Vagina (tissue), 2 donors: ENCODE measurements at places on chromosomes 12 and 14.
A peak's percentile ranks its signal among the peaks of the same experiment; 100 is the strongest.

DNA sequence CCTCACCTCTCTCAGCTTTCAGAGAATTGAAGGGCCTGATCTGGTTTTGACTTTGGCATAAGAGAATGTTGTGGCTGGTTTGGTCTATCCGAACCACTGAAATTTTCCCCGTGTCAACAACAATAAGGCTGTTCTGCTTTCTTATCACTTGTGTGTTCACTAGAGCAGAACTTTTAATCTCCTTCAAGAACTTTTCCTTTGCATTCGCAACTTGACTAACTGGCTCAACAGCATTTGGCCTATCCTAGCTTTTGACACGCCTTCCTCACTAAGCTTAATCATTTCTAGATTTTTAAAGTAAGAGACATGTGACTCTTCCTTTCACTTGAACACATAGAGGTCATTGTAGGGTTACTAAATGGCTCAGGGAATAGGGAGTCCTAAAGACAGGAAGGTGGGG, 25.9 kb upstream of the EDDM3A start:
- DNase-seq, result no peak

GRCh38 chr12:99752740-99753139, 105.2 kb downstream of the GARIN6 start:
- DNase-seq, result no peak

DNA sequence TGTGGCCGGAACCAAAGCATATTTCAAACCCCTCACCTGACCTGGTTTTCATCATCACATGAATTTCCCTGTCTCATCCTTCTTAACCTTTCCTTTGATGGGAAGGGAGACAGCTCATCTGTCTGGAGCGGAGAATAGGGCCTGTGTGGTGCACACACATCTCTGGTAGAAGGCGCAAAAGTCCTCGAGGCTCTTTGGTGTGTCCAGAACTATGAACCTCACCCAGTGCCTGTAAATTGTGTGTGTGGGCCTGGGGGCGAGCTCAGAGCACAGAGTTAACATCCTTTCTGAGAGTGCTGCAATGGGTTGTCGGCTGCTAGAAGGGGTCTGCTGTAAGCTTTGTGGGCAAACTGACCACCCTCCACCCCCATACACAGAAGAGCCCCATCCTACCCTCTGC, 749 bp downstream of the GALNT6 start:
- no peak for DNase-seq

GRCh38 chr14:75969891-75970290, 11.9 kb downstream of the TGFB3 start:
- DNase-seq, result no peak

GRCh38 chr12:48631071-48631470, 51.0 kb downstream of the KANSL2 start:
- DNase-seq, result no peak

- DNase-seq, result no peak
These were observed 156.0 kb downstream of the LRIG3 start for GRCh38 chr12:58764100-58764953.

GRCh38 chr12:101599771-101600484, 5.2 kb downstream of the MYBPC1 start:
- DNase-seq, result no peak

- no peak for DNase-seq
These were observed 2.0 kb upstream of the RNASE8 start for GRCh38 chr14:21055432-21056117.

- DNase-seq, result no peak
These were observed 369.6 kb downstream of the ATP23 start for GRCh38 chr12:58310809-58311622.

DNA sequence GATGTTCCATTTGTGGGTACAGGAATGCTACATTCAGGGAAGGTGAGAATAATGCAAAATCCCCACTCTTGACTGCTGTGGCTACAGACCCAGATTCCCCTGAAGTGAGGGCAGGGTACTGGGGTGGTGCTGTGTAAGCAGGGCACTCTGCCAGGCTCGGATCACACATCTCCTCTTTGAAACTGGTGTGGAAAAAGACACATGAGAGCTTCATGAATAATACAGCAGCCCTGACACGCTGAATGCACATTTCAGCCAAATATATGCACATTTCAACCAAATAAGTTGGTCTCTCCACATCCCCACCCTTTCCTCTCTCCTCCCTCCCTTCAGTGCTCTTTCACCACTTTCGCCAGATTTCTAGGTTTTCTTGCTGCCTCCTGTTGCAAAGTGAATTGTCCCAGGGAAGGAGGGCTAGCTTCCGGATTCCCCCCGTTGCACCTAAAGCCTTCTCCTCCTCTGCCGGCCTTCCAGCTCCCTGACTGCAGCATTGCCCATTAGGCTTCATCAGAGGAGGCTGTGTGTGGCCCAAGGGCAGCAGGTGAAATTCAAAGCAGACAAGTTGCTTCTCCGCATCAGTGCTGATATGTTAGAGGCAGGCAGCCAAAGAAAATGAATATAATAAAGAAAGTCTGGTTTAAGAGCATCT, 118.2 kb upstream of the TMCC3 start:
- no peak for DNase-seq

DNA sequence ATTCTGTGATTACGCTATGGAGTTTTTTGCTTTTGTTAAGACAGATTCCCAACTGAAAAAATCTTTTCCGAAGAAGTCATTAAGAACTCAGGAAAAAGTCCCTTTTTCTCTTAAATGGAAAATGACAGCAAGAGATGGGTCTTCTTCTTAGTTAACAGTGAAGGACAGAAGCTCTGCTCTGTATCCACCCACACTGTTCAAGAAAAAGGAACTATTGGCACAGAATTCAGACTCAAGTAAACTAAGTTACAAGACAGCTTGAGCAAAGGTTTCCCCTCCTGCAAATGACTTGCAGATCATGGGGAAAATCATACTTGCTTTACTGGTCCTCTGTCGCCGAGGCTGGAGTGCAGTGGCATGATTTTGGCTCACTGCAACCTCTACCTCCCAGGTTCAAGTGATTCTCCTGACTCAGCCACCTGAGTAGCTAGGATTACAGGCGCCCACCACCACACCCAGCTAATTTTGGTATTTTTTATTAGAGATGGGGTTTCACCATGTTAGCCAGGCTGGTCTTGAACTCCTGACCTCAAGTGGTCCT, 137.1 kb upstream of the AEBP2 start:
- DNase-seq, result no peak

DNA sequence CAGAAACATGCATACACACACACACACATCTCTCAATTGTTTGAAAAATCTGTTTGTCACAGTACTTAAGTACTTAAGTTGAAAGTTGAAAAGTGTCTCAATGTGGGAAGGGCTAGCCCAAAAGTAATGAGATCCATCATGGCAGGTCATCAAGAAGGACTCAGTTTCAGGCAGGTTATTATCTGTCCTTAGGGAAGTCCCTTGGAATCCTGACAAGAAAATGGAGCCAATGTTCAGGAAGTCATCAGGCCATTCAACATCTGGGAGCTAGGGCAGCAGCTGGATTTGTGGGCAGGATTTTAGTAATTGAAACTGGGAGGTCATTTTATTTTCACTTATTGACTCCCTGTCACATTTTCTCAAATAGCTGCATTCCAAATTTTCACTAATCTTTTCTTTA, 56.0 kb downstream of the MSRB3 start:
- DNase-seq, result no peak

GRCh38 chr12:37666069-37666781, 650.3 kb upstream of the ALG10B start:
- DNase-seq, result peak; percentile 91

- DNase-seq, result no peak
These were observed 84.6 kb downstream of the ITPR2 start for GRCh38 chr12:26748412-26748740.

DNA sequence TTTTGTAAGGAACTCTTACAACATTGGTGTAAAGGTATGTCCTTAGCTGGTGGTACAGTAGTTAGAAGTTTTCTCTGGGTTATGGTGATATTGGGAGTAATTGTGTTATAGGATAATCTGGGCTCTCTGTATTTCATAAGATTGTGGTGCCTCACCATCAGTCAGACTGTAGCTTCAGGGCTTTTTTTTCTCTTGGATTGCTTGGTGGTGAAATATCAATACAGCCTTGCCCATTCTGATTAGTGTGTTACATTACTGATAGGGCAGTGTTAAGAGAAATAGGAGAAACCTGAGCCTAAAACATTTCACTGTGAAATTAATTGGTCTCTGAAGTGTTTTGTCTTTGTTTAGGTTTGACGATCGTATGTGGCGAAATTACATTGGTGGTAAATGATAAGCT, 71.0 kb downstream of the RCOR1 start:
- DNase-seq, result no peak

- no peak for DNase-seq
These were observed 296.1 kb downstream of the RERGL start for GRCh38 chr12:17793854-17794253.

DNA sequence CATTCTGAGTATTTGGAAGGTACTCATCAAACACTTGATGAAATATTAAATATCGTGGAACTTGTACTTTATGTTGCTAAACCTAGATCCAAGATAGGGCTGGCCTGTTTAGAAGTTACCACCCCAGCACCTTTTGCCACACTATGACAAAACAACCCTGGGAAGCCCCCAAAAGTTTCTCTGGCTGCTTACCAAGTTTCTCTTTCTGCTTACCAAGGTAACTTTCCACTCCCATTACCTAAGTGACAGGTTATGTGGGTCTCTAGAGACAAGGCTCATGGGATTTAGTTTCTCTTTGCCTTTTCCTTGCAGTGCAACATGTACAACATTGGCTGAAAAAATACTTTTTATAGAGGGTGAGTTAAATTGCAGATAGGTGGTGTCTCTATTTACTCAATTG, 28.9 kb upstream of the PPM1A start:
- no peak for DNase-seq

- no peak for DNase-seq
These were observed 105.1 kb downstream of the NDUFA12 start for GRCh38 chr12:94898388-94898787.

GRCh38 chr12:1993871-1994371, 10.3 kb downstream of the DCP1B start:
- DNase-seq, result no peak

DNA sequence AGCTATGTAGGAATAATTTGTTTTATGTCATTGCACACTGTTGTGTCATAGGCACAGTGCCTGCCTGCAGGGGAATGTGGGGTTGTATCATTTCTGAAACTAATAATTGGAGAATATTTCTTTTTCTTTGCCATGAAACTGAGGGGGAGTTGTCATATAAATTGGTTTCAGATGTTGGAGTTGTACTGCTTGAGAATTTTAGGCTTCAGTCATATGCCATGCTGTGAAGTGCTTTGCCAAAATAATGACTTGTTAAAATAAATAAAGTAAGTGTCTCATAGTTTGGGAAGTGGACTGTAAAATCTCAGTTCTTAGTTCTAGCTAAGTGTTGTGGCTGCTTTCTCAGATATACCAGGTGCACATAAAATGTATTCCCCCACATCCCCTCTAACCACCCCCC, 116.8 kb downstream of the DAAM1 start:
- DNase-seq, result no peak

- DNase-seq, result no peak
These were observed 309.4 kb downstream of the MDGA2 start for GRCh38 chr14:47366006-47366405.

- no peak for DNase-seq
These were observed 417.8 kb upstream of the FOXG1 start for GRCh38 chr14:28348797-28349196.

DNA sequence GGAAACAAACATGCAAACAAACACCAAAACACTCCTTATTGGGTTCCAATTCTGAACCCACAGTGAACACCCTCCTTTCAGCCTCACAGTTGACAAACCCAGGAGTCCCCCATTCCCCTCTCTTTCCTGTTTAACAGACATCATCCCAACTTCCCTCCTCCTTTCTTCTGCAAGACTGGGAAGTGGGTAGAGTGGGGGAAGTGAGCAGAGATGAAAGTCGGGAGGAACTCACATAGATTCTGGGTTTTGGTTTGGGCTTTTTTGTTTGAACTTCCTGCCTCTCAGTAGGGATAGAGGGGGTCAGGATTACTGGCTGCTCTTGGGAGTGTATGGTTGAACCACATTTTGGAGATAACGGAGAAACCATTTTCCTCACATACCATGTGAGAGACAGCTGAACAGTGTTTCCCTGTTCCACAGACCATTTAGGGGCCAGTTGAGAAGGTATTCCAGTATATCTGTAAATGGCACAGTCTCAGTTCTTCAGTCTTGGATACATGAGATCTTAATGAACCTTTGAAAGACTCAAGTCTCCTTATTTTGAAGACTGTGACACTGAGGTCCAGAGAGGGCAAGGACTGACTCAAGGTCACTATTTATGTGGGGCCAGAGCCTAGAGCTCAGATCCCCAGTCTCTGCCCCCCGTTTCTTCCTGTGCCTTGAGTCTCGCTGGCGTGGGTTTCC, 3.9 kb upstream of the GPR84 start:
- DNase-seq, result no peak

DNA sequence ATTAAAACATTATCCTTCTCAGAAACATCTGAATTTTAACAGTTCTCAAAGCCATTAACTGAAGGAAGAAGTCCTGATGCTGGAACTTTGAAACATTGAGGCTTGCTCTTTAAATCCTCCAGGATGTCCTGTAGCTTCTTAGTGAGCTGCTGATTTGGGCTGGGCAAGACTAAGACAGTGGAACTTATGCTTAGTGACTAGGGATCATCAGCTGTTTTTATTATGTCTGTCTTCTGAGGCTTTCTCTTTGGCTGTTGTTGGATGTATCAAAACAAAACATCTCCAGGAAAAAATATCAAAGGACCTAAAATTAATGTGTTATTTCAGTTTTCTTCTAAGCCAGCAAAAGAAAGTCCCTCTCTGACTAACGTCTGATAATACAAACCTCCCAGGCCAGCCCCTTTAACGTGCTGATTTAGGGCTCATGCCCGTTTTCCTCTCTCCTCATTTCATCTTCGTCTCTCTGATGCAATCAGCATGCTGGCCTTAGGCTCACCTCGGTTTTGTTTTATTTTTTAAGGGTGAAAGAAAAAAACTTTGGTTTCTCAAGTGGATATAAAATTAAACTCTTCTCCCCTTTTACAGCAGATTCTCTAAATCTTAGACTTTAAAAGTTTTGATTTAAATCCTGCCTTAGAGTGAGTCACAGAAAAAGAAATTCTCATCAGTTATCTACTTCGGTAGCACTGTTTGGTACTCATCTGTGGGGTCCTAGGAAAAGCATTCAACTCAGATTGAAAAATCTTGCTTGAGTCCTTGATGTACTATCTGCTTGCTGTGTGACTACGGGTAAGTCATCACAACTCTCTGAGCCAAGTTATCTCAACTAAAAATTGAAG, 106.2 kb upstream of the CCDC91 start:
- DNase-seq, result no peak

DNA sequence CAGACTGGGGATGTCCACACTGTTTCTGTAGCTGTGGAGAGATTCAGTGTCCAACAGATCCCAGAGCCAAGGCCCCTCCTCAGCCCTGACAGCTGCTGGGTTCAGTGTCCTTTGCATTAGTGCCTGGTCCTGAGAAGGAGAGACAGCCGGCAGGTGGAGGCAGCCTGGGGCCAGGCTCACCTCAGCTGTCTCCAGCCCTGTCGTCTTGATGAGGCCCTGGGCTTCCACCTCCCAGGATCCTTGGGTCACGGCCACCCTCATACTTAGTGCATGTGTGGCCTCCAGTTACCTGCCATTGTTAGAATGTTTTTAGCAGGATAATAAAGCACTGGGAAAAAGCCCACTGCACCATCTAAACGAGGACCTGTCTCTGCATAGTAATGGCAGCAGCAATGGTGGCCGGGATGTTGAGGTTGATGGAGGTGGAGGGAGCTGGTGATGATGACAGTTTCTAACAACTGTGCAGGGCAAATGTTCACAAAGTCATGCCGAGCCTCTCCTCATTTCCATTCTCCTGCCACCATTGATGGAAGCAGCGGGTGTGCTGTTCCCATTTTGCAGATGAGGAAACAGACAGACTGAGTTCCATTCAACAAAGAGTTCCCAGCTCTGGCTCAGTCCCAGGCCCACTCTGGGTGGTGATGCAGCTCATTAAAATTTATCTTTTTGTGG, 17.7 kb downstream of the ASB2 start:
- no peak for DNase-seq
